Activated CD8-positive, alpha-beta memory T cell treated with anti-CD3 and anti-CD28 coated beads for 4 hours (primary cell): ENCODE measurements at places on chromosomes 2 and 18.

DNA sequence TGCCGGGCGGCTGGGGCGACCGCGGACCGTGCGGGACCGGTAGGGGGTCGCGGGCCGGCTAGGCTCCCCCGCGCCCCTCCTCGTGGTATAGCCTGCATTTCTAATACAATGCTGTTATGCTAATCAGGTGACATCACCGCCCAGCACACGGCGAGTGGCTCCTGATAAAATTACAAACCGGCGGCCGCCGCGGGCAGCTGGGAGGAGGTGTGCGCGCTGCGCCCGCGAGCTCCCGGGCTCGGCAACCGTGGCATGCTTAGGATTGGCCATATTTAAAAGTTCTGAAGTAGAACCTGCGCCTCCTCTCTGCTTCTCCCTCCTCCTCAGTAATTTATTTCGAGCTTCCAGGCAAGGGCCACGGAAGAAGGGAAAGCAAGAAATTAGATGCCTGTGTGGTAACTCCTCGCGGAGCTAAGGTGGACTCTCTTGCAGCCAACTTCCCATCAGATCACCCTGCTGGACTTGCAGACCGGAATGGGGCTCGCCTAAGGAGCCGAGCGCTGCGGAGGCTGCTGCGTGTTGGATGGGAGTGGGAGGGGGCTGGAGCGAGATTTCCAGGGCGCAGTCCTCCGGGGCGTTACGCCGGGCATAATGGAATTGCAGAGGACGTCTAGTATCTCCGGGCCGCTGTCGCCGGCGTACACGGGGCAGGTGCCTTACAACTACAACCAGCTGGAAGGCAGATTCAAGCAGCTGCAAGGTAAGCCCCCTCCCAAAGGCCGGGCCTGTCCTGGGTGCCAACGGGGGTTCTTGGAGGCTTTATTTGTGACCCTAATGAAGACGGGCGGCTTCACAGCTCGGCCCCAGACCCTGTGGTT lies 102.3 kb downstream of the SPTBN1 start:
- DNase-seq: peak; percentile 41

- DNase-seq: no peak
Observed at GRCh38 chr18:69222089-69222488, 178.6 kb upstream of the DOK6 start.

DNA sequence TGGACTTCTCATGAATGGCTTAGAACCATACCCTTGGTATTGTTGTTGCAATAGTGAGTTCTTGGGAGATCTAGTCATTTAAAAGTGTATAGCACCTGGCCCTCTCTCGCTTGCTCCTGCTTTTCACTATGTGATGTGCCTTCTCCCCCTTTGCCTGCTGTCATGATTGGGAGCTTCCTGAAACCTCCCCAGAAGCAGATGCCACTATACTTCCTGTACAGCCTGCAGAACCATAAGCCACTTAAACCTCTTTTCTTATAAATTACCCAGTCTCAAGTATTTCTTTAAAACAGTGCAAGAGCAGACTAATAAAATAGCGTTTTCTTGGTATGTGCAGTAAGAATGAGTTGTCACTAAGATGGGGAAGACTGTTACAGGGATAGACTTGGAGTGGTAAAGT lies 31.6 kb downstream of the BAZ2B start:
- DNase-seq: no peak

GRCh38 chr2:100741880-100742276 lies 78.1 kb upstream of the NPAS2 start:
- no peak for DNase-seq

DNA sequence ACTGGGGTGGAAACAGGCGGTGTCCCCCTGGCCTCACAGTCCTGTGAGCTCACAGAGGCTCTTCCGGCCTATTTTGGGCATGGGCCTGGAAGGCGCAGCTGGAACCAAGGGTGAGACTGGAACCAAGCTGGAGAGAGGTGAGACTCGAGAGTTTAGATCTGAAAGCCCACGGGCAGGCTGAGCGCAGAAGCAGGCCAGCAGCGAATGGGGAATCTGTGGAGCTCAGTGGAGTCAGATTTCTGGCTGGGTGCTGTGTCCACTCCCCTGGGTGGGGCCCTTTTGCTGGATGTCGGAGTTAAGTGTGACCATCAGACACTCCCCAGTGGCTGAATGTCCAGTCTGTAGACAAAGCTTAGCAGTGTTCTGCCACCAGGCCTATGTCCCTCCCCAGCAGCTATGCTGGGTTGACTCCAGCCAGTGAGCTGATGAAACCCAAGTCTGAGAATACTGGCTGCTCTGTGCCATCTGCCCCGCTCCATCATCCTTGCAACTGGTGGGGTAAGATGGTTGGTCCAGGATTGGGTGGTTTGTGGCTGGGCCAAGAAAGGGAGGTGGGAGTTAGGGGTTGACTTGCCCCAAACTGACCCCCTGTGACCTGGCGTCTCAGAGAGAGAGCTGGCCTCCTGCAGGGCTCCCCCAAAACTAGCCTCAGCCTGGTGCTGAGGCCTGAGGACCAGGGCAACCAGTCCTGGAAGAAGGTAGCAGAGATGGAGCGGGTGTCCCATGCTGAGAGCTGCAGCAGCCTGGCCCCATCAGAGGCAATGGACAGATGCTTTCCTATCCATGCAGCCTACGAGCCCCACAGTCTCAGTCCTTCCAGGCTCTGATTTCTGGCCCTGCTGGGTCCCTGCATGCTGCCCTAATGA lies 34.4 kb downstream of the CYP26B1 start:
- DNase-seq: no peak

DNA sequence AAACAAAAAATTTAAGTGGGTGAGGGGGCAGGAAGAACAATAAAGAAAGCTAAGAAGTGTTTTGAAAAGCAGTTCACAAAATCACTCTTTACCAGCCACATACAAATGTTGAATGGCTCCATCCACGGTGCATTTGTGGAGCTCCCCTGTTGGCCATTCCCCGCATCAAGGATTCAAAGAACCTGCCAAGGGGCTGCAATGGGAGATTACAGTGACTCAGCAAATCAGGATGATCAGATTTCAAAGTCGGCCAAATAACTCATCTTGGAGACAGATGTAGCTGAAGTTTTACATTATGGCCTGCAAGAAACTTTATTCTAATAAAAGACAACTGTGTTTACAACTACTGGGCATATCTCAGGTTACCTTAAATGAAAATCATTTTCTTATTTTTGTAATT lies 26.9 kb downstream of the COL4A3 start:
- no peak for DNase-seq

DNA sequence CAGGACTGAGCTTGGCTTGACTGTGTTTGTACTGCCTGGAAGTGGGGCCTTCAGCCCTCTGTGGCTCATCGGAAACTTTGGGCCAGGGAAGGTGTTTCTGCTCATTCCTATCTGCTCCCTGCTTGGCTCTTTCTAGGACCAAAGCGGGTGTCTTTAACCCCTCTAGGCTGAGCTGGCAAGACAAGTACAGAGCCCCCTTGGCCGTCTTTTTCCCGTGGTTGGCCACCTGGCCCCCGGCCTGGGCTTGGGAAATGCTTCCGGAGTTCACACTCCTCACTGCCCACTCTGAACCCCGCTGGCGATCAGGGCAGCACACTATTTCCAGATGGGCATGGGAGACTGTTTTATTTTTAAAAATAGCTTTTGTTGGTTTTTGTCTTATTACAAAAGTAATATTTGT lies 243.0 kb downstream of the DYSF start:
- DNase-seq: no peak

DNA sequence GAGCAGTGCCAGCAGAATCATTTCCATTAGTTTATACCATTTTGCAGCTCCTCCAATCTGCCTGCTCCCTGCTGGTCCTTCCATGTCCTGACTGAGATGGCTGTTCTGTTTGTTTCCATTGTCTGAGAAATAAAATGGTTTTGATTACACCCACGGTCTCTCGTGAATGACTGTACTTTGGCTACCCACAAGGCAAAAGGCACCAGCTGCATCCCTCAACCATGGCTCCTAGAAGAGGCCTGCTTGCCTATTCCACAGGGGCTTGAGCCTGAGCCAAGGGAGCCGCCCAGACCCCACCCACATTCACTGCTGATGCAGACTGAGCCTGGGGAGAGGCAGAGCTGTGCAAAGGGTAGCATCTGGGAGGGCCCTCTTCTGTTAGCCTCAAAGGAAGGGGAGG lies 31.2 kb downstream of the MARCHF4 start:
- DNase-seq: no peak
